Smooth muscle cell of the brain vasculature (primary cell): ENCODE measurements at places on chromosomes 1 and 21.

DNA sequence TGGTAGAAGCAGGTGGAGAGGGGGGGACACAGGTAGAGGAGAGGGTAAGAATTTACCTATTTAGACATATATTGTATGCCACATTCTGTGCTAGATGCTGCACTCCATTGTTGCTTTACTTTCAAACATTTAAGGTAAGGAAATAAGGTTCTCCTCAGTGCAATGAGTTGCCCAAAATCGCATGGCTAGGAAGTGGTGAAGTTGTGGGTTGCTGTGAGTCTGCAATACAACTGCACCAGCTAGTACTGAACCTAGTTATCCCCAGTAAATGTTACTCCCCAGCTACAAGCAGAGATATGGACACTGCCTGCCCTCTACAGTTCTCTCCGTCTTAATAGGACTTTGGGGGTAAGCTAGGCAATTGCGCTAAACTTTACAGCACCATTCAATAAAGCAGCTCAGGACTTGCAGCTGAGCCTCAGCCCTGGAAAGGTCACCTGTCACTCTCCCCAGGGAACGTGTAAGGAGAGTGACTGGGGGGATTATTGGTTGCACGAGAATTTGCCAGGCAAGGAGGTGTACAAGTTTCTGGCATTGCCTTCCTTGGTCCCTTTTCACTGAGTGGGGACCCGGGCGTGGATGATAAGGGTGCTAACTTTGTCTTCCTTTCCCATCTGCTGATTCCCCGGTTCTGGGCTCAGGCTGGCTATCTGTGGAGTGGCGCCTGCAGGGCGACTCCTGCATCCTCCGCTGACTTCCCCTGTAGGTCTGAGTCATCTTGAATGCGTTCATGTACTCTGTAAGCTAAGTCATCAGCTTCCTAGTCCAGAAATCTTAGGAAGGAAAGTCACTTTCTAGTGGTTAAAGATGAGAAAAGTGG lies 71.3 kb upstream of the CNTN2 start:
- no peak for DNase-seq

DNA sequence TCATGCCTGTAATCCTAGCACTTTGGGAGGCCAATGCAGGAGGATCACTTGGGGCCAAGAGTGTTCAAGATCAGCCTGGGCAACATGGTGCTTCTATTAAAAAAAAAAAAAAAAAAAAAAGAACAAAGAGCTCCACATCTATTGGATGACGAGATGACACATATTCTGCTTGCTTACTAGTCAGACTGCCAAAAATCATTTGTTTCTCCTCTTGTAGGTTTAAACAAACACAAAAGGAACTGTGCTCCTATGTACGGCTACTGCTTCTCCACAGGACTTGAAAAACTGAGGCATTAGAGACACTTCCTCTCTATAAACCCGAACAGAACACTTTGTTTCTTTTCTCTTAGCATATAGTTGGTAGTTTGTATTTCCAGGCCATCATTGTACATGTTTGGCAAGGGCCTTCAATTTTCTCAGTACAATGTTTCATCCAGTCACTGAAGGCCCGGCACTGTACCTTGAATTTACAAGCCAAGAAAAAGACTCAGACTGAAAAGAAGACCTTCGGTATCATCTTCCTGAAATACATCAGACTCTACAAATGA lies 6.0 kb downstream of the TRIT1 start:
- no peak for DNase-seq

DNA sequence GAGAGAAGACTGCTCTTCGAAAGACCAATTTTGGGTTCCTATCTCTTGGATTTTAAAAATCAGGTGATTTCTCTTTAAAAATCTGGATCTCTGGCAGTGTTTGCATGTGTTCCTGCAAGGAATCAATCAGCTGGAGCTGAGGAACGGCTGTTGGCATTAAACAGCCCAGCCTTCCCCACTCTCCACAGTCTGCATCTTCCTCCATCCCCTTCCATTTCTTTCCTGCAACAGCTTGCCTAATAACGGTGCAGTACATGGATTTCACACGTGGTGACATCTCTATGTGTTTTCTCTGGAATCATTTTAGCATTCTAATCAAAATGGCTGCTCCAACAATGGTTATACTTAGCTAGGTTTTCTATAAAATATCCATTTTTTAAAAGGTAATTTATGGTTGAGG lies 20.0 kb downstream of the RIPPLY3 start:
- DNase-seq: no peak

- DNase-seq: no peak
Observed at GRCh38 chr1:6658359-6659060, 33.8 kb downstream of the THAP3 start.

DNA sequence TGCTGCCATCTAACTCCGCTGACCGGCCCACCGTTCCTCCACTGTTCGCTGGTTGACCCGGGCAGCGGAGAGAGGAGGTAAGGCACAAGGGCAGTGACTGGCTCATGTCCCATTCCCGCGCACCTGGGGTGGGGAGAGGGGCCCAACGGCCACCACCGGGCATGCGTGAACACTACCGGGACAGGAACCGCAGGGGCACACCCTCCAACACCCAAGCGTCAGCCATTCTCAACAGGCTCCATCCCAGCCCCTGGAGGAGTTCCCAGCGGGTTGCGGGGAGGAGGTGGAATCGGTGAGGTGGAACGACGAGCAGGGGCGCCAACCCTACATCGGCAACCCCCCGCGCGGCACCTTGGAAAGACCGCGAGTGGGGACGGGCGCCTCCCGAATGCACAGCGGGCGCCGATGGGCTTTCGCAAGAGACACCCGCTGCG lies 126.7 kb downstream of the LIPI start:
- DNase-seq: no peak

DNA sequence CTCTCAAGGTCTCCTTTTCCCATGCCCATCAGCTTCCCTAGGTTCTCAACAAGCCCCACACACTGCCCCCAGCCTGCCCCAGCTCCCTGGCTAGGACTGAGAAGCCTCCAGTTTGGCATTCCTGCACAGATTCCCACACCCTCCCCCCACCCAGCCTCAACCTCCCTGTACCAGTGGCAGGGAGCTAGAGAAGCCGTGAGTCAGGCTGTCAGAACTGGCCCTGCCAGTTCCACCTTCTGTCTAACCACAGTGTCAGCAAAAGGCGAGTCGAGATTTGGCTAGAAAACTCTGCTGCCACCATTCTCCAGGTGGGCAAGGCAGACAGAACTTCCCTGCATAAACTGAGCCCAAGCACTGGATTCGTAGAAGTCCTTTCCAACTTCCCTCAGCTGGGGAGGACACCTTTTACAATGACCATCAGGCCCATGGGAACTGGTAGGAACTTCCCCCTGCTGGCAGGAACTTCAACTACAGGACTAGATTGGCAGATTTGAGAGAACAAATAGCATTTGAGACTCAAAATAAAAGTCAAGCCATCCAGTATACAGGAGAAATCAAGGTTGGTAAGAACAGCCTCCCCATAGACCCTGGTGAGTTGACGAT lies 31.0 kb downstream of the TNNT2 start:
- peak; percentile 9 for DNase-seq

DNA sequence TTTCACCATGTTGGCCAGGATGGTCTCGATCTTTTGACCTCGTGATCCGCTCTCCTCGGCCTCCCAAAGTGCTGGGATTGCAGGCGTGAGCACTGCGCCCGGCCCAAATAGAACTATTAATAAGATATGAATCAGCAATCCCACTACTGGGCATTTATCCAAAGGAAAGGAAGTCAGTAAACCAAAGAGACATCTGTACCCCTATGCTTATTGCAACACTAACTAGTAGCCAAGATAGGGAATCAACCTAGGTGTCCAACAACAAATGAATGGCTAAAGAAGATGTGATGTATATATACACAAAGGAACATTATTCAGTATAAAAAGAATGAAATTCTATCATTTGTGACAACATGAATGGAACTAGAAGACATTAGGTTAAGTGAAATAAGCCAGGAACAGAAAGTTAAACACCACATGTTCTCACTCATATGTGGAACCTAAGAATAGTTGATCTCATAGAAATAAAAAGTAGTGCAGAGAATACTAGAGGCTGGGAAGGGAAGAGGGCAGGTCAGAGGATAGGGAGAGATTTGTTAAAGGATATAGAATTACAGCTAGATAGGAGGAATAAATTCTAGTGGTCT lies 48.8 kb downstream of the XPR1 start:
- DNase-seq: no peak

GRCh38 chr21:21162786-21163185 lies 164.6 kb downstream of the NCAM2 start:
- DNase-seq: no peak
